Activated T-helper 1 cell treated with anti-CD3 and anti-CD28 coated beads, Interleukin-2, amount 50 U/mL, for 16 hours (primary cell): ENCODE measurements at places on chromosomes 5 and 9.

GRCh38 chr9:16656432-16657169 is 213.9 kb downstream of the BNC2 start:
- no peak for DNase-seq

DNA sequence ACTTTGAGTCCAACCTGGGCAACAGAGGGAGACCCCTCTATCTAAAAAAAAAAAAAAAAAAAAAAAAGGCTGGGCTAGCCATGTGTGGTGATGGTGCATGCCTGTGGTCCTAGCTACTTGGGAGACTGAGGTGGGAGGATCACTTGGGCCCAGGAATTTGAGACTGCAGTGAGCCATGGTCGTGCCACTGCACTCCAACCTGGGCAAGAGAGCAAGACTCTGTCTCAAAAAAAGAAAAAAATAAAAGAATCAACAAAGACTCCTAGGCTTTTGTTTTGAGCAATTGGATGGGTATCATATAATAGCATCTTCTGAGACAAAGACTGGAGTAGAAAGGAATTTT is 481.7 kb upstream of the PAPPA start:
- no peak for DNase-seq

GRCh38 chr9:99181206-99181605 is 40.5 kb downstream of the ALG2 start:
- DNase-seq: no peak

- DNase-seq: no peak
These were observed 503.0 kb upstream of the ZNF608 start for GRCh38 chr5:125249400-125249799.

DNA sequence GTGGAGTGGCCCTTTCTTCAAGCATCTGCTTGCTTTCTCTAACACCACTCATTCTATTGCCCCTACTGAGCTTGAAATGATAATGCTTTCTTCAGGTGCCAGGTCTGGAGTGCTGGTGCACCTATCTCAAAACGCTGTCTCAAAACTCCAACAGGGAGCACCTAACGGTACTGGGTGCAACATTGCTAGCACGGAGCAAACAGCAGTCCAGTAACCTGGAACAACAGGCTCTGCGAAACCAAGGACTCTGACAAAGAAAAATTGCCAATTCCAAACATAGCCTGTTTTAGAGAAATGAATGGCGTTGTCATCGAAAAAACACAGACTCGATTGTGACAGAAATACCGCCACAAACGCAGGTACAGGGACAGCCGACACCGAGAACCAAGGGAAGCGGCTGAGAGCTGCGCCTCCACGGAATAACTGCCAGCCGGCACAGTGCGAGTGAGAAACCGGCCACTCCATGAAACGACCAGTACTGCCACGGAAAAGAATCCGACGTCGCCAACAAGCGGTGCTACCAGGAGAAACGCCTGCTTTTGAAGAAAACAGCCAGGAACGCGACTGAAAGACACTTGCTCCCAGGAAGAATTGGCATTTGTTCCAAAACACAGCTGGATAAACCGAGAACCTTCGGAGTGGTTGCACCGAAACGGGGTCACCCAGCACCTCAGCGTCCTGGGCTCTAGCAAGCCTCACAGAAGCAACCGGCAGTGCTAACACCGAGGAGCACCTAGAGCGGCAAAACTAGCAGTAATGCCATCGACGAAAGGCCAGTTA is 3.1 kb downstream of the ANXA2R start:
- DNase-seq: no peak

- no peak for DNase-seq
These were observed 470 bp downstream of the BAG1 start for GRCh38 chr9:33264003-33264472.

GRCh38 chr5:78003919-78004318 is 227.8 kb upstream of the TBCA start:
- DNase-seq: no peak

GRCh38 chr5:150303660-150304386 is 1.1 kb upstream of the ARSI start:
- no peak for DNase-seq
